ENCODE measurements at places on chromosomes 13 and 19.

GRCh38 chr19:2630352-2631001 lies 72.0 kb downstream of the GNG7 start:
- DNase-seq: no peak

DNA sequence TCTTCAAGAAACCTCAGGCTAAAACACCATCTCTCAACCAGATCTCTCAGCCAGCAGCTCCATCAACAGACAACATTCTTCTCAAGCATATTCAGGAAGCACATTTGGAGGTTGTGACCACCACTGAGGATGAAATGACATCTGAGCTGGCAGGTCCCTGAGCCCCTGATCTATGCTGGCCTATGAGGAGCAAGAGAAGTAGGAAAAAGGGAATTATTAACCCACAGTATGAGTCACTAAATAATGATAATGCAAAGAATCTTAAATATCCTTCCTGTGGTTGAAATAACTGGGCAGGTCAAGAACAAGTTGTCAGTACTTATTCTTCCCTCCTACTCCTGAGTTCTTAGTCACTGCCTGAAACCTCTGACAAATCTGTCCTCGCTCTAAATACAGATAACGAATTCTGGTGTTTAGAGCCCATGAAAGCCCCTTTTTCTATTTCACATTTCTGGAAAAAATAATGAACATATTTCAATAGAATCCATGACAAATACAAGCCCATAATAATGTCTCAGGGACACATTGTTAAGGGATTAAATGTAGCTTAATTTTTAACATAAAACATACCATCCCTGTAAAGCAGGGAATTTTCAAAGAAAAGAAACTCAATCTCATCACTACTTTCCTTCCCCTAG lies 225.8 kb upstream of the IRS2 start:
- DNase-seq: no peak

DNA sequence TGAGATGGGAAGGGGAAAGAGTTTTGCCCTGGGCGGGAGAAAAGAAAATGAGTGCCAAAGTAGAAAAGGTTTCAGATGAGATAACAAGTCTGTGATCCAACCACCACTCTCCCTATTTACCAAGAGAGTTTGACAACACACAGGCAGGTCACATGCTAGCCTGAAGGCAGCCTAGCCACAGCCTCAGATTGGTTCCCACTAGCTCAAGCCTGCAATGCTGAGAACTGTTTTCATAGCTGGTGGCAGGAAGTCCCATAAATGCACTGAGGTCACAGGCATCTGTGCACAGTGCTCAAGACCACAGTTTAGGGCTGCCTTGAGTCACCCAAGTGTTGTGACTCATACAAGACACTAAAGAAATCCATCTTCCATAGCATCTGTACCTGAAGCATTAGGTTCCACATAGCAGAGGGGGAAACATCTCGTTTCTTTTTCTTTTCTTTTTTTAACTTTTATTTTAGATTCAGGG lies 18.5 kb upstream of the POP4 start:
- peak; percentile 70 for DNase-seq

- DNase-seq: no peak
Observed at GRCh38 chr19:2255982-2256685, at the start of gene JSRP1. TSS of gene JSRP1 (minus strand) at chr19:2256417. CDS start at chr19:2255314, 1,103 bp downstream.

GRCh38 chr13:74871369-74872070 lies 610.4 kb downstream of the TBC1D4 start:
- DNase-seq: no peak

GRCh38 chr19:46503848-46504453 lies 8.3 kb upstream of the PNMA8B start:
- DNase-seq: no peak

GRCh38 chr13:27933118-27933517 lies 13.3 kb downstream of the PDX1 start:
- no peak for DNase-seq

DNA sequence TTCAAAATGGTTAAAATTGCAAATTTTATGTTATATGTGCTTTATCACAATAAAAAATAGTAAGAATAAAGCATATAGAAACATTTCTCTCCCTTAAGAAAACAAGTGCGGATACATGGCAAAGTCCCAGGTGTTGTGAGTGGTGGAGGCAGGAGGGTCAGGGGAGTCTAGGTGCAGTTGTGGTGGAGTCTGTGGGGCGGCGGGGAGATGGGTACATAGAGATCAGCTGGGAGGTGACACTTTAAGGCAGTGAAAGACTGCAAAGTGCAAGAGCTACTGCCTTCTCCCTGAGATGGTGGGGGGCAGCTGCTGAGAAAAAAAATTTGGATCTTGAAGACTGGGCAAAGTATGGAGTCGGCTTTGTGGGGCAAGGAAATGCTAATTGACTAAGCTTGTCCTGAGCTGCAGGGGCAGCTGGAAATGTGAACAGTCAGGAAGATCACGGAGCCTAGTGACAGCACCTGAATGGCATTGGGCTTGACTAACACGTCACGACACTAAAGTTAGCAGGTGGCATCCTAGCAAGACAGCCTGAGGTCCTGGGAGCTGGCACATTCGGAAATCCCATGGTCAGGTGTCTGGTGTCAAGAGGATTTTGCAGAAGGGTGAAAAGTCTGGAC lies 72.9 kb upstream of the IRS2 start:
- DNase-seq: no peak

- DNase-seq: no peak
Observed at GRCh38 chr13:49681842-49682435, 9.3 kb downstream of the EBPL start.

DNA sequence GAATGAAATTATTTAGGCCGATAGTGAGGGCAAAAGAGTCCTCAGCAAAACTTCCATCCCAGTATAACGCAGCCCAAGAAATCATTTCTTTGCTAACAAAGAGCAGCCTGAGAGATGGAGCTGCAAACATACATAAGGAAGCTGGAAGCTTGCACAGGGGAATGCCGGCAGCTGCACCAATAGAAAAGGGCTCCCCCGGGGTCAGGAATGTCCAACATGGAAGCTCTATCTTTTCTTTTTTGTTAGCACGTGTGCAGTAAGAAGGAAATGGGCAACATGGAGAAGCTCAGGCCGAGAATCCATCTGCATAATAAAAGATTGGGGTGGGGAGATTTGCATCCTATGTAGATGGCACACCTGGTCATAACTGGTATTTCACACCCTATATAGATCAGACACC lies 1363.5 kb upstream of the PCDH20 start:
- no peak for DNase-seq

GRCh38 chr19:49333811-49334288 lies 1.4 kb upstream of the CD37 start:
- peak; percentile 50 for DNase-seq

- no peak for DNase-seq
Observed at GRCh38 chr13:79621902-79622301, 140.9 kb downstream of the NDFIP2 start.

- no peak for DNase-seq
Observed at GRCh38 chr19:31591258-31591657, 242.0 kb upstream of the TSHZ3 start.

DNA sequence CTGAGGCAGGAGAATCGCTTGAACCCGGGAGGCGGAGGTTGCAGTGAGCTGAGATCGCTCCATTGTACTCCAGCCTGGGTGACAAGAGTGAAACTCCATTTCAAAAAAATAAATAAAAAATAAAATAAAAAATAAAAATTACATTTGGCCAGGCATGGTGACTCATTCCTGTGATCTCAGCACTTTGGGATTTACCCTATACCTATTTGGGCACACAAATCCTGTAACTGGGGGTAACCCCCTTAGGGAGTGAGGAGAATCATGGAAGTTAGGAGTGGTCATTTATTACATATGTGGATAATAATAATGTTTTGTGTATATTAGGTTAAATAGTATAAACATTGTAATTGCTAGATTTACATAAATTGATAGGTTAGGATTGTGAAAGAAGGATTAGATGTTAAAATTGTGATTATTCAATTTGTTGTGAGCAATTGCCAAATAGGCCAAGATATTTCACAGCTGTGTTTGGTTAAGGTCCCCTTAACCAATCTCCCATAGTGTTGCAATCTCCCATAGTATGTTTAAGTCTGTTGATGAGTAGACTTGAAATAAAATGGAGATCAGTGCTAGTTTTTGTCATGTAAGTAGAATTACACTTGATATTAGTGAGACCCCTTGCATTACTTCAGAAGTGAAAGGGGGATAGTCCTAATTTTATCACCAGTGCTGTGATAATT lies 30.7 kb downstream of the ZNF844 start:
- no peak for DNase-seq

GRCh38 chr13:46211116-46211482 lies 629 bp upstream of the LRRC63 start:
- DNase-seq: no peak

DNA sequence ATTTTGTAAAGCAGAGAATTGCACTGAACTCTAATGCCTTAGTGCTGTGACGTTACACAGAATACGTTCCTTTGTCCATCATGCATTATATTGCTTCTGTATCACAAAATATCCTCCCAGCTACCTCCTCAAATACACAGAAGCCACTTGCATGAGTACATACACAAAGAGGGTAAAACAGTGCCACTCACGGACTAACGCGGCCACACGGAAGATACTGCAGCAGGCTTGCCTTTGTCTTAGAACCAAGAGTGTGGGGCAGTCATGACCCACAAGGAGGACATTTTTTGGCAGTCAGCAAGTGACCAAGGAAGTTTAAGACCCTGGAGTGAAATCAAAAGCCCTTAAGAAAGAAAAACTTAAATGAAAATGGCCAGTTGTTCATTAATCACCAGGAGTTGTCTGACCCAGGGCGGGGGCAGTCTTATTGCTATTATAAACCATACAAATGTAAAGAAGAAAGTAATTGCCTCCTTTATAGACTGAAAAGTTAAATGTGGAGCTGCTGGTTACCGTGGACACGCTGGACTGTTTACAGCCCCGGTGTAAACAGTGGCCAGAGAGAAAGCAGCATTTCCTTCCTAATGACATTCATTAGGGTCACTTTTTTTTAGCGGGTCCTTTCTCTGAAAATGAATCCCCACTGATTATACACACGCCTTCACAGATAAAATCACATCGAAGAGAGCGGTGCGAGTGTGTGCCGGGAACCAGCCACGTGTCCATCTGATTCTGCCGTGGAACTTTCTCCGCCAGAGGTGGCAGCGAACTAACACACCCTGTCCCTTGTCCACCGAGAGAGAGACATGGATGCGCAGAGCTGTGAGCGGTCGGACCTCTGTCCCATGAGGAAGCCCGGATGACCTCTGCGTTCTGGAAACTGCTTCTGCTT lies 66.8 kb downstream of the SOX1 start:
- no peak for DNase-seq

DNA sequence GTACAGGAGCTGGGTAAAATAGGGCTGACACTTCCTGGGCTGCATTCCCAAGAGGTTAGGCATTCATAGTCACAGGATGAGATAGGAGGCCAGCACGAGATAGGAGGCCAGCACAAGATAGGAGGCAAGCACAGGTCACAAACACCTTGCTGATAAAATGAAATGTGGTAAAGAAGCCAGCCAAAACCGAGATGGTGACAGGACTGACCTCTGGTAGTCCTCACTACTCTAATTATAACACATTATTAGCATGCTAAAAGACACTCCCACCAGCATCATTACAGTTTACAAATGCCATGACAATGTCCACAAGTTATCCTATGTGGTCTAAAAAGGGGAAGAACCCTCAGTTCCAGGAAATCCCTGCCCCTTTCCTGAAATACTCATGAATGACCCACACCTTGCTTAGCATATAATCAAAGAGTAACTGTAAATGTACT lies 20.9 kb upstream of the IGSF23 start:
- DNase-seq: no peak

DNA sequence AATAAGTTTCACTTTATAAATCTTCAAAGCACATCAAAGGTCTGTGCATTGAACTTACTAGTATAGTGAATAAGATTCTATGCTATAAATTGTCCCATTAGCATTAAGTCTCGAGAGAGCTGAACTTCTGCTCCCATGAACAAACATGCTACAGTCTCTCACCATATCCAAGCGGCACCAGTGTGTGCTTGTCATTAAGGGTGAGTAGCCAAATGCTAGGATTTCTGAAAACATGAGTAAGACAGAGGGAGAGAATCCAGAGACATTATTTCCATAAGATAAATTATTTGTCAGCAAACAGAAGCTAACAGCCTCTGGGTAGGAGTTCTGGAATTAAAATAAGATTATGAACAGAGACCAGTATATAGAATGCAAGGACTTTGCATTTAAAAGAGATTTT lies 2882.5 kb downstream of the PCDH9 start:
- no peak for DNase-seq

GRCh38 chr19:19661141-19661674 lies 2.3 kb downstream of the ATP13A1 start:
- no peak for DNase-seq

DNA sequence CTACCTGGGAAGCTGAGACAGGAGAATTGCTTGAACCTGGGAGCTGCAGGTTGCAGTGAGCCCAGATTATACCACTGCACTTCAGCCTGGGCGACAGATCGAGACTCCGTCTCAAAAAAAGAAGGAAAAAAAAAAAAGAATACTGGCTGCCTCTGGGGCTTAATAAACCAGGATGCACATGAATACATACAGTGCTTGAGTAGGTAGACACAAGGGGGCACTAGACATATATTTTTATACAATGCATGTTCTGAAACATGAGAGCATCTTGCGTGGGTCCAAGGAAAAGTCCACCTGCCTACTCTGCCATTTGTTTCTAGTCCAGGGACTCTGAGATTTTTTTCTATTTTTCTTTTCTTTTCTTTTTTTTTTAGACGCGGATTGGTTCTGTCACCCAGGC lies 31.2 kb downstream of the KEAP1 start:
- no peak for DNase-seq

- peak; percentile 14 for DNase-seq
Observed at GRCh38 chr19:21566073-21566472, 60.7 kb downstream of the ZNF429 start.

DNA sequence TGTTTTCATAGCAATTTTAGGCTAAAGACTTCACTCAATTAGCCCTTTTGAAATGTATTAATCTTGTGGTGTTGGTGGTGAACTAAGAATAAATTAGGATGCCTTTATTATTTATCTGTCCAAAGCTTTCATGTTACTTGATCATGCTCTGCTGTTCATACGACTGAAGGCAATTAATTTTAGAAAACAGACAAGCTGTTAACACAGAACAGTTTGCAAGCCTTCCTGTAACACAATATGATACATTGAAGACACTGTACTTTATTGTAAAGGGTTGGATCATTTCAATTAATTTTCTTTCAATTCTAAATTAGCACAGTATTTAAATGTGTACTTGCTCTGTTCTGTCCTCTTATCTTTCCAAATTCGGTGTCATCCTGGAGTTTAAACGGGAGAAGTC lies 794.3 kb upstream of the MIR17HG start:
- DNase-seq: no peak

- no peak for DNase-seq
Observed at GRCh38 chr19:41189425-41190065, 3.5 kb upstream of the CYP2S1 start.

DNA sequence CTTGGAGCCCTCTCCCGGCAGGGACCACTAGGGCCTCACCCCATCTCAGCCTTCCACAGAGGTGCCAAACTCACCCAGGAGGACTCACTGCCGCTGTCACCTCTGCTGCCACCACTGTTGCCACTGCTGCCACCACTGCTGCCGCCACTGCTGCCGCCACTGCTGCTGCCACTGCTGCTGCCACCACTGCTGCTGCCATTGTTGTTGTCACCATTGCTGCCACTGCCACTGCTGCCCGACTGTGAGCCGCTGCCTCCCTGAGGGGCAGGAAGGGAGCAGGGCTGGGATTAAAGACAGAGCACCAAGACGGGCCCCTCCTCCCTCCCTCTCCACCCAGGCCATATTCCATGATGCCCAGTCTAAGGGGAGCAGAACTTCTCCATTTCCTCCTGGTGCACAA lies 2.1 kb downstream of the DMKN start:
- DNase-seq: no peak

- DNase-seq: no peak
Observed at GRCh38 chr19:6718741-6719539, 1.5 kb downstream of the C3 start.

- DNase-seq: peak; percentile 21
Observed at GRCh38 chr19:57103573-57104277, 16.1 kb upstream of the USP29 start.

GRCh38 chr13:33139780-33140535 lies 123.7 kb downstream of the KL start:
- DNase-seq: no peak

Data from stimulated activated CD8-positive, alpha-beta memory T cell treated with anti-CD3 and anti-CD28 coated beads, Interleukin-15, amount 100 ng/mL, for 48 hours (primary cell).